ENCODE measurements at places on chromosomes 11 and 22. TPM values are rescaled to one million over a fixed set of nuclear protein-coding genes. Genes with fewer than 3 reads are reported as not detected.

DNA sequence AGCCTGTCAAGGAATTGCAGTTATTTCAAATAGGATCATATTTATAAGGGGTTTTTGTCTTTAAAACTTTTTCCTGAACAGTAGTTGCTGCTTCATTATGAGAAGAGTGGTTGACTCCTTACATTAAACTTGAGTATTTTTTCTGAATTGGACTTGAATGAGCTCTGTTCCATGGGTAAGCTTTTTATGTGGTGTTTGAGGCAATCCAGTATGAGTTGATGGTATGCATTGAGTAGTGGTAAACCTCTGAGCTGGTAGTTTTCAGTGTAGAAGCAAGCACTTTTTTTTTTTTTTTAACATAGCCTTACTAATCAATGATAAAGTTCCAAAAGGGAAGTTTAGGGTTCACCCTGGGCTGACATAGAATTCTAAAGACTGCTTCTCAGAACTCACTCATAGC, 3.4 kb downstream of the KMT2A start:
- DNase-seq: no peak

Gene RAB36
- polyA plus RNA-seq: 10.6 TPM

GRCh38 chr11:37110385-37110784, 512.3 kb upstream of the RAG2 start:
- DNase-seq: no peak

Gene RPS3
- polyA plus RNA-seq: 3,785 TPM

DNA sequence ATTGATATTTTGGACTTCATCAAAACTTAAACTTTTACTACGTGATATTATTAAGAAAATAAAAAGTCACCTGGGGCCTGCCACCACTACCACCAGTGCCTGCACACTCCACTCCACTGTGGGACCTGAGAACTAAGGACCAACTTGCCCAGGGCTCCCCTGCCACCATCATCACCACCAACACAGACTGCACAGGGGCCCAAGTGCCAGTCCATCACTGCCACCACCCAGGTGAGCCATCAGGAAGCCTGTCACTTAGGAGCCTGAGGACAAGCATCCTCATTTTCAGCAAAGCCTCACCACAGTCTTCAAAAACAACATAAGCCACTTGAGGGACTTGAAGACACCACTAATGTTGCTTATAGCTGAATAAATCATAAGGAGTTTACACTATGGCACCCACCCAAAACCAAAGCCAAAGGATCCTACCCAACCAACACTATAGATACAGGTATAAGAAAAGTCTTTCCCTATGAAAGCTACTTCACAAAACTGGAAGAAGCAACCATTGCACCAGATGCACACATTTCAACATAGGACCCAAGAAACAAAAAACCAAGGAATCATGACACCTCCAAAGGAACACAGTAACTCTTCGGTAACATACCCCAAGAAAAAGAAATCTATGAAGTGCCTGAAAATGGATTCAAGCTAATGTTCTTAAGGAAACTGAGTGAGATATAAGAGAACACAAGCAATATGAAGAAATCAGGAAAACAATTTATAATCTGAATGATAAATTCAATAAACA, 73.6 kb upstream of the GNAZ start:
- no peak for DNase-seq

- no peak for DNase-seq
Observed at GRCh38 chr11:115391598-115391997, 112.6 kb downstream of the CADM1 start.

Gene LUZP2
- polyA plus RNA-seq: 4.0 TPM

Gene OR4P4
- polyA plus RNA-seq: 0.11 TPM

GRCh38 chr11:114615448-114616361, 20.1 kb upstream of the NXPE4 start:
- no peak for DNase-seq

GRCh38 chr11:35112846-35113105, 26.2 kb upstream of the CD44 start:
- no peak for DNase-seq

Gene TRIM48
- polyA plus RNA-seq: not detected

GRCh38 chr11:11349870-11350337, 3.1 kb downstream of the CSNK2A3 start:
- DNase-seq: no peak

Measured in left lung (tissue), 14 donors.